Stimulated activated naive CD4-positive, alpha-beta T cell treated with Interleukin-2 at 50 U/mL for 16 hours (primary cell): ENCODE measurements at places on chromosomes 7 and 10.

DNA sequence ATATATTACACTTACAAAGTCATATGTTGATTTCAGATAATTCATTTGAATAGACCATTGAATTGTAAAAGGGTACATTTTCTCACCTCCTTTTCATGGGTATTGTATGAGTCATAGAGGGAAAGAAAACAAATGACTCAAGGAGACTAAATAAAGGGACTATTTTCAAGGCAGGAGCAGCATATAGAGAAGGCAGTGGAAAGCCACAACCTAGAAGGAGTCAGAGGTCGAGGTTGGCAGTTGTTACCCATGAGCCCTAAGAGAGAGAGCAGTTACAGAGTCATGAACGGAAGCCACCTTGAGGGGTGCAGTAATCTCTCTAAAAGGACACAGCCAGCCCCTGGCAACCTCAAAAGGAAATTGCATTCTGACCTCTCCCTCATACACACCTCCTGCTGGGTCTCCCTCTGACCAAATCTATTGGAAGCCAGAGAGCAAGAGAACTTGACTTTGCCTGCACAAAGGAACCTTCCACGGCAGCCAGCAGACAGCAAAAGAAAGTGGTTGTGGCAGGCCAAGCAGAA, 137.9 kb downstream of the GRM8 start:
- DNase-seq: no peak

DNA sequence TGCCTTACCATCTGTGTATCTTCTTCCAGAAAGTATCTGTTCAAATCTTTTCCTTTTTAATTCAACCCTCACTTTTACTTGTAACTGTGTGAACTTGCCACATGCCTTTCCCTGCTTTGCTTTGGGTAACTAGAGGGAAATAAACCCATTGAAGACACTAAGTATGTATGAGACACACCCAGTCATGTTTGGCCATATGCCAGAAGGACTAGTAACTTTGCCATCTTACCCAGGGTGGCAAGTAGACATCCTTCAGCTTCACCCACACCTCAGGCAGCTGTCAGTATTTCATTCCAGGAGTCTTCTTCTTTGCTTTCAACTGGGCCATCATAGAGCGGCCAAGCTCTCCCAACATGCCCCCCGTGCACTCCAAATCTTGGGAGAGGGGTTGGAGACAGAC, 323.1 kb downstream of the TNS3 start:
- DNase-seq: no peak

GRCh38 chr7:116145245-116145852, 65.0 kb upstream of the TES start:
- DNase-seq: no peak

GRCh38 chr10:11042357-11042756, 24.7 kb downstream of the CELF2 start:
- DNase-seq: no peak

DNA sequence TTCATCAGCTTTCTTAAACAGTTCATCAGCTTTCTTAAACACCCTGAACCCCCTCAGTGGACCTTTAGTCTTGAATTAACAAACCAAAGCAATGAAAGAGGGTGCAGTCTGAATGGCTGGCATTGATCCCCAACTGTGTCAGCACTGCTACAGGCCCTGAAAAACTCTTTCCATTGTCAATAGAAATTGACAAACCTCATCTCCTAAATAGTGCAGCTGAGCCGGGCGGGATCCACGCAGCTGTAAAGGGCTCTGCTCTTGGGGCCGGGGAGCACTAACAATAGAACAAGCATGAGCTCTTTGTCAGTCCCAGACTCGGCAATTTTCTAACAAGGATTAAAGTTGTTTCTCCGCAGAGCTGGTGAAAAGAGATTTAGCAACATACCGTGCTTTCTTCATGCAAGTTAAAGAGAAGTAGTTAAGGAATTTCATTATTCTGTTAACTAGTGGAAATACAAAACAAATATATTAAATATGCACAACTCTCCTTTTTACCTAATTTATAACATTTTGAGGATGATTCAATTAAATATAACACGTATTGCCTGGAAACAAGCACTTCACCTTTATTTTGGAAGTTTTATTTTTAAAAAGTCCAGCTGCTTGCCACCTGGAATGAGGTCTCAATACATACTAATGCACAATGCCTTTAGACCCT, 24.7 kb upstream of the FEZF1 start:
- no peak for DNase-seq
